HCT116 (cell line): ENCODE measurements at places on chromosomes 13 and 19.

GRCh38 chr13:19961489-19961888 lies 3.0 kb downstream of the ZMYM2 start:
- H3K27me3 ChIP-seq, result no peaks in the 10 kb centered on the region
- peaks cover 10% of the 10 kb centered on the region for H3K4me1 ChIP-seq
- peaks cover 23% of the 10 kb centered on the region; the same call in 1 of the 2 replicates for H3K36me3 ChIP-seq
- H3K27ac ChIP-seq, result no peak overlapping the region

DNA sequence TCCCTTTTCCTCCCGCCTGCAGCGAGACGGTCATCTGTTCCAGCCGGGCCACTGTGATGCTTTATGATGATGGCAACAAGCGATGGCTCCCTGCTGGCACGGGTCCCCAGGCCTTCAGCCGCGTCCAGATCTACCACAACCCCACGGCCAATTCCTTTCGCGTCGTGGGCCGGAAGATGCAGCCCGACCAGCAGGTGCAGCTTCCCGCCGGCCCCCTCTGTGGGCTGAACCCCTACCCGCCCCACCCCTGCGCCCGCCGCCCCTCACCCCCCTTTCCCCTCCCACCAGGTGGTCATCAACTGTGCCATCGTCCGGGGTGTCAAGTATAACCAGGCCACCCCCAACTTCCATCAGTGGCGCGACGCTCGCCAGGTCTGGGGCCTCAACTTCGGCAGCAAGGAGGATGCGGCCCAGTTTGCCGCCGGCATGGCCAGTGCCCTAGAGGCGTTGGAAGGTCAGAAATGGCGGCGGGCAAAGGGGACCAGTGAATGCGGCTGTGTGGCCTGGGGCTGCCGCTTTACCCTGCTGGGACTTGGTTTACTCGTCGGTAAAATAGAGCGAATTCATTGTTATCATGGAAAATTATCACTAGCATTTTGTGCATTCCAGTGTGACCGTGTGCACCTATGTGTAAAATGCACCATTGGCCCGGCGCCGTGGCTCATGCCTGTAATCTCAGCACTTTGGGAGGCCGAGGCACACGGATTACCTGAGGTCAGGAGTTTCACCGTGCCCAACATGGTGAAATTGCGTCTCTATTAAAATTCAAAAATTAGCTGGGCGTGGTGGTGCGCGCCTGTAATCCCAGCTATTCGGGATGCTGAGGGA lies 10.6 kb downstream of the VASP start:
- H3K4me3 ChIP-seq, result no peak overlapping the region
- H3K36me3 ChIP-seq, result peaks cover 11% of the 10 kb centered on the region; the same call in 1 of the 2 replicates
- H3K4me1 ChIP-seq, result peaks cover 69% of the 10 kb centered on the region
- H3K27ac ChIP-seq, result no peak overlapping the region

GRCh38 chr13:101594936-101595335 lies 142.5 kb downstream of the ITGBL1 start:
- H3K27ac ChIP-seq, result no peak overlapping the region
- no peaks in the 10 kb centered on the region for H3K4me1 ChIP-seq
- DNase-seq, result no peak
- H3K27me3 ChIP-seq, result no peaks in the 10 kb centered on the region
- H3K4me3 ChIP-seq, result no peak overlapping the region
- H3K36me3 ChIP-seq, result no peaks in the 10 kb centered on the region

- DNase-seq, result no peak
- H3K4me3 ChIP-seq, result no peak overlapping the region
- no peak overlapping the region for H3K27ac ChIP-seq
- H3K27me3 ChIP-seq, result 0 out of 2 replicates have a peak, but pooled peaks cover 4% of the 10 kb centered on the region
- no peaks in the 10 kb centered on the region for H3K36me3 ChIP-seq
Observed at GRCh38 chr19:42024622-42025111, 30.6 kb upstream of the ATP1A3 start.

GRCh38 chr13:100491164-100491842 lies 97.3 kb downstream of the GGACT start:
- no peaks in the 10 kb centered on the region for H3K27me3 ChIP-seq
- no peak overlapping the region for H3K27ac ChIP-seq
- H3K4me1 ChIP-seq, result peaks cover 27% of the 10 kb centered on the region
- DNase-seq, result no peak
- H3K4me3 ChIP-seq, result no peak overlapping the region
- H3K36me3 ChIP-seq, result no peaks in the 10 kb centered on the region

DNA sequence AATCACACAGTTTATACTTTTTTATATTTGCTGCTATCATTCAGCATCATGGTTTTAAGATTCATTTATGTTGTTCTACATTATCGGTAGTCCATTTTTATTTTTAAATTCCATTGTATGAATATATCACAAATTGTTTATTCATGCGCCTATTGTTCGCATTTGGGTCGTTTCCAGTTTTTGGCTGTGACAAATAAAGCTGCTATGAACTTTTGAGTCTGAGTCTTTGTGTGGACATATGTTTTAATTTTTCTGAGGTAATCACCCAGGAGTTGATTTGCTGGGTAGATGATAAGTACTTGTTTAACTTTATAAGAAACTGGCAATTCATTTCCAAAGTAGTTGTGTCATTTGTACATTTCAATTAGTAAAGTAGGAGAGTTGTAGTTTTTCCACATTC lies 74.2 kb upstream of the CSNK1A1L start:
- H3K36me3 ChIP-seq, result no peaks in the 10 kb centered on the region
- H3K4me3 ChIP-seq, result no peak overlapping the region
- H3K4me1 ChIP-seq, result no peaks in the 10 kb centered on the region

DNA sequence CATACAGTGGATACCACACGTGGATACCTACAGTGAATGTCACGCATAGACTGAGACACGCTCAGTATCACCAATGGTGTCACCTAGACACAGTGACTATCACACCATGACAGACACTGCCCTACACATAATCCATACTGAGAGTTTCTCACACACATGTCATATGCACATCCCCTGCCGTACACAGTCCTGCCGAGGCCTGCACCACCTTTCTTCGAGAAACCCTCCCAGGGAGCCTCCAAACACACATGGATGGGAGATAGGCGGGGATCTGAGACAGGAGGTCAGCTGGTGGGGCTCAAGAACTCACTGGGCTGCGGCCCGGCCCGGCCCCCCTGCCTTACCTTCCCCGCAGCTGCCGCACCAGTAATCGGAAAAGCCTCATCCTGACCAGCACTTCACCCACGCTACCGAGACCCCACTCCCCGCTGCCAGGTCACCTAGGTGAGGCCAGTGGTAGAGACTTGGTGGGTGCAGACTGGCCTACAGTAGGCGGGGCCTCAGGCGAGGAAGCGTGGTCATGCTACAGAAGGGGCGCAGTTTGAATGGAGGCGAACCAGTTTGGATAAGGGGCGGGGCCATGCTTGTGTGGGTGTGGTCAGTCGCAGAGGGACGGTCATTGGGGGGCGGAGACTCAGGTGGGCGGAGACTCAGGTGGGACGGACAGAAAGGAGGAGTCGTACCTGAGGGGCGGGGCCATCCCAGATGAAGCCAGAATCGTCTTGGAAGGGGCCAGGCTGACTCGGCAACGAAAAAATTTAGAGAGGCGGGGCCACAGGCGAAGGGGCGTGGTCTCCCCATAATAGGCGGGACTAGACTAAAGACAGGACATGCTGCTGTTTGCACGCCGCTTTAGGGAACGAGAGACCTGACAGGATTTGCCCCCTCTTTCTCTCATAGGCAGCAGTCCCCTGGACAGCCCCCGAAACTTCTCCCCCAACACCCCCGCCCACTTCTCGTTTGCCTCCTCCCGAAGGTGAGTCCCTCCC lies 2.1 kb downstream of the MAST1 start:
- peak overlapping the region; percentile 46 for H3K27ac ChIP-seq
- H3K27me3 ChIP-seq, result no peaks in the 10 kb centered on the region
- no peak overlapping the region for H3K4me3 ChIP-seq
- H3K36me3 ChIP-seq, result peaks cover 6% of the 10 kb centered on the region; the same call in 1 of the 2 replicates
- DNase-seq, result peak; percentile 93

GRCh38 chr19:16564842-16565241 lies 7.4 kb downstream of the SLC35E1 start:
- no peak overlapping the region for H3K27ac ChIP-seq
- H3K4me1 ChIP-seq, result peaks cover 14% of the 10 kb centered on the region
- H3K36me3 ChIP-seq, result peaks cover 41% of the 10 kb centered on the region
- no peak for DNase-seq
- H3K4me3 ChIP-seq, result no peak overlapping the region

DNA sequence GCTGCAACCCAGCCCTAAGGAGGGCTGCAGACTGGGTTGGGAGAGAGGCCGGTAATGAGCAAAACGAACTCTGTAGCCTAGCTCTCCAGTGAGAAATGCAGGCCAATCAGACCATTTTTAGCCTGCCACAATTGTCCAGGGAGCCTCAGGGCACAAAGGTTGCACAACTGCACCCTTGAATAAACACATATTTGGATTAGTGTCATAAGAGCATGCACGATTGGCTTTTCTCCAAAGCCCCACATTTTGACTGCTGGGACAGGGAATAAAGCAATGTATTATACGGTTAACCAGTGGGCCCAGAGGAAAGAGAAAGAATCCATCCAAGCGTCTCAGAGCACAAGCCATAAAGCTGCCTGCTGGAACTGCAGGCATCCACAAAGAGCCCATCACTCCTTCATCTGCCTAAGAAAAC lies 729.4 kb upstream of the SGCG start:
- no peak for DNase-seq
- no peak overlapping the region for H3K4me3 ChIP-seq
- H3K36me3 ChIP-seq, result no peaks in the 10 kb centered on the region

DNA sequence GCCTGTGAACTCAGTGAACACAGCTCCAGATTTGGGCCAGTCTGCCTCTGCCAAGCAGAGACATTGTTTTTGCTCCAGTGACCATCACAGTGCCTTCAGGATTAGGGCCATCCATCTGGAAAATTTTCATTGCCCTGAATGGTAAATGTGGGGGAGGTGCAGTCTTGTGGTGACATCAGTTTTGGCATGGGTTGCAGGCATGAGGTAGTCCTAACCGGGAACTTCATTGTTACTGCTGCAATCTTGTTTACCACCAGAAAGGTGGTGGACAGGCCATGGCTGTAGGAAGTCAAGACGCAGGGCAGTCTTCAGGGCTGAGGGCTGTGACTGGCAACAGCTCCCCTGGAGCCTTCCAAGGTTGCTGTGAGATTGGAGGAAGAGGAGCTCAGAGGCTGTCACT lies 55.2 kb downstream of the SPATA13 start:
- DNase-seq, result no peak
- no peak overlapping the region for H3K4me3 ChIP-seq
- H3K36me3 ChIP-seq, result no peaks in the 10 kb centered on the region

DNA sequence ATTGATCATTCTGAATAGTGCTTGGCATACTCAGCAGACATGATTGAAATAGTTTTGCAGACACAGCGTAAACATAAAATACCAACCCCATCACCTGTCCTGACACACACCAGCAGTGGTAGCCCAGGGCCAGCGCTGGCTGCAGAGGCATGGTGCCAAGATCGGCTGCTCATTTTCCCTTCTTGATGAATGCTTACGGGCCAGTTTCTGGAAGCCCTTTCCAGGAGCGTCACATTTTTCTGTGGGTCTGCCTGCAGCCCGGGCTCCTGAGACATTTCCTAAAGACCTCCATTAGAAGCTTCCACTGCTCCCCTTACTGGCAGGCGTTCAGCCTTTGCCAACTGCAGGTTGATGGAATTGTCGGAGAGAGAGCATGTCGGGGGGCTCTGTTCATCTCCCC lies 48.6 kb downstream of the CHST8 start:
- H3K27me3 ChIP-seq, result peaks cover 38% of the 10 kb centered on the region
- H3K36me3 ChIP-seq, result no peaks in the 10 kb centered on the region
- H3K27ac ChIP-seq, result no peak overlapping the region
- no peak overlapping the region for H3K4me3 ChIP-seq
- DNase-seq, result no peak

DNA sequence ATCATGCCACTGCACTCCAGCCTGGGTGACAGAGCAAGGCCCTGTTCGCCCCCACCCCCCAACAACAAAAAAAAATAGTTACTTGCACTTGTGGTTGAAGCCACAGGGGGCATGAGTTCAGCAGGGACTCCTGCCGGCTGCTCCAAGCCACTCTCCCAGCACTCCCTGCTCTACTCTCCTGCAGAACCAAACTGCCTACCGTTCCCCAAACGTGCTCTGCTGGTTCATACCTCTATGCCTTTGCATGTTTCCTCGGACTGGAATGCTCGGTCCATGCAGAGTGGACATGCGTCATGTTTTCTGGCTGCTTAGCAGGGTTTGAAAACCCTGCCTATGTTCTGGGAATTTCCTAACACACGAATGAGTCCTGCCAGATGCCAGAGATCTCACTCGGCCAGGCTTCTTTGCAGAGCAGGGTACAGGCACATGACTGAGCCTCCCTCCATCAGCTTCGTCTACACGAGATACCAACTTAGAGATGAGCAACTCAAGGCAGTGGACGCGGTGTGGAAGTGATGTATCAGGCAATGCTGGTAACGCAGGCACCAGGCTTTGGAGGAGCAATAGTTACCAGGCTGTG lies 8.5 kb upstream of the SLC25A15 start:
- no peaks in the 10 kb centered on the region for H3K27me3 ChIP-seq
- peak; percentile 19 for DNase-seq
- H3K4me3 ChIP-seq, result no peak overlapping the region
- H3K4me1 ChIP-seq, result peaks cover 12% of the 10 kb centered on the region

DNA sequence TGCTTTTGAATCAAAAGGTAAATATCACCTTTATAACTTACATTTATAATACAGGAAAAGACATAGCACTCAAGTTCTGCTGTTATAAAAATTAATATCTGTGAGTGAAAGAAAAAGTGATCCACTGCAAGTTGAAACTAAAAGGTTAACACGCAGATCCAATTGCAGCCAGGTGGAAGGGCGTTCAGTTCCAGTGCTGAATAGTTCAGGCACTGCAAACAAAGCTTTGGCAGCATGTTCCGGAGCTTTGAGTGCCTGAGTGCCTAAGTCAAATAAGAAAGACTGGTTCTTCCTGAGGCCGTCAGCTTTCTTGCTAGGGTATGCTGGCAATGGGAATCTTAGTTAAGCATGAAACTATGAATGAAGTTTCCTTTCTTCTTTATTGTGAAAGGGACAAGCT lies 200.3 kb downstream of the LMO7 start:
- no peak overlapping the region for H3K27ac ChIP-seq
- H3K4me1 ChIP-seq, result no peaks in the 10 kb centered on the region
- DNase-seq, result no peak
- H3K4me3 ChIP-seq, result no peak overlapping the region

GRCh38 chr19:3041761-3042620 lies 12.9 kb upstream of the TLE2 start:
- H3K27ac ChIP-seq, result no peak overlapping the region
- no peak for DNase-seq
- H3K27me3 ChIP-seq, result no peaks in the 10 kb centered on the region
- peaks cover 28% of the 10 kb centered on the region for H3K4me1 ChIP-seq

- H3K4me3 ChIP-seq, result no peak overlapping the region
- no peaks in the 10 kb centered on the region for H3K27me3 ChIP-seq
Observed at GRCh38 chr13:94239135-94239534, 240.3 kb downstream of the DCT start.
